ENCODE measurements at places on chromosomes 3 and 15.

GRCh38 chr3:159260049-159260662, 458.3 kb downstream of the MFSD1 start:
- DNase-seq, result no peak

- no peak for DNase-seq
These were observed 45.6 kb downstream of the WNT5A start for GRCh38 chr3:55441499-55441898.

GRCh38 chr3:125105116-125105515, 49.3 kb upstream of the HEG1 start:
- no peak for DNase-seq

DNA sequence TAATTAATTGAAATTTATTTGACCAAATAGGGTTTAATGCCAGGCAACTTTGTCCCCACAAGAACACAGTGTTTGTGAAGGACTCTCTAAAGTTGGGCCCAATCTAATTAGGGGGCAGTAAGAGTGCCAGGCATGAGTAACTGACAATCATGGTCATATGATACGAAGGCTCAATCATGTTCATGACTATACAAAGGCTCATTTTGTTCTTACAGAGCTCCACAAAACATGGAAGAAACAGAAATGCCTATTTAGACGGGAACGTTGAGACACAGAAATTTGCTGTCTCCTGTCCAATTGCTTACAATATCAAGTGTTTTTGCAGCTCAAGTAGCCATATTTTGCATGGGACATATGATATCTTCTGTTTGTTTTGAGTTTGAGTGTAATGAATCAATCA, 391.1 kb downstream of the SI start:
- DNase-seq, result no peak

GRCh38 chr15:25176991-25177954, 222.5 kb downstream of the SNRPN start:
- no peak for DNase-seq

Data from stimulated activated CD4-positive, alpha-beta T cell treated with anti-CD3 and anti-CD28 coated beads, Interleukin-4, amount 100 ng/mL, for 4 hours (primary cell).